ENCODE measurements at places on chromosomes 1 and 21. TPM values are rescaled to one million over a fixed set of nuclear protein-coding genes. Genes with fewer than 3 reads are reported as not detected.

- no peak for DNase-seq
Measured at GRCh38 chr1:93433407-93433961, 14.4 kb upstream of the FNBP1L start.

DNA sequence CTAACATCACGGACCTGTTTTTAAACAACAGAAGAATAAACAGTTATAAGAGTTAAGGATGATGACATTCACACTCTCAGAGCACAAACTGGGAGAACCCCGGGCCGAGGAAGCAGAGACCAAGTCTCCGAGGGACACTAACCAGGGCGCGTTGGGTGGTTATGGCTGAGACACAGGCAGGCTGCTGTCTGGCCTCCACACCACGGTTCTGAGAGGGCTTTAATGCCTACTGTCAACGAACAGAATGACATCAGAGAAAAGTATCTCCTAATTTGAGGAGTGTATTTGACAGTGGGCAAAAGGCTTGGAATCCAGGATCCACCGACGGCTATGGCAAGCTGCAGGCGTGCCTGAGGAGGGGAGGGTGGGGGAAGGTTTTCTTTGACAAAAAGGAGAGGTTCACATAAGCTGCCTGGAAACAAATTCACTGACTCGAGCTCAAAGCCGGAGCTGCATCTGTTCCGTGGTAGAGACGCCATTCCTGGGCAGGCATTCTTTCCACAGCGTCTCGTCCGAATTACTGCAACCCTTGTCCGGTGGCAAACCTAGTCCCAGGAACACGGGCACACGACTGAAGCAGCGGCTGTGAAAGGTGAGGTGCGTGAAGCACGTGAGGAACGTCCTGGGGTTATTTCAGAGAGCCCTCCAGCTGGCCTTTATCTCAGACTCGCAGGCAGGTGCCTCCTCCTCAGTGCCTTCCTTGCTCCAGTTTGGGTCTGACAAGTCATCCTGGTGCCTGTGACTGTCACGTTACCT, 9.4 kb downstream of the POFUT2 start:
- no peak for DNase-seq

- no peak for DNase-seq
Measured at GRCh38 chr1:40820911-40821693, 37.5 kb downstream of the KCNQ4 start.

Gene TMPRSS2
- total RNA-seq = not detected
